ENCODE measurements at places on chromosomes 6 and 20.

GRCh38 chr20:22582386-22582963, 1.9 kb downstream of the FOXA2 start:
- DNase-seq = no peak

- no peak for DNase-seq
Measured at GRCh38 chr6:114376611-114377175, 33.9 kb upstream of the HS3ST5 start.

DNA sequence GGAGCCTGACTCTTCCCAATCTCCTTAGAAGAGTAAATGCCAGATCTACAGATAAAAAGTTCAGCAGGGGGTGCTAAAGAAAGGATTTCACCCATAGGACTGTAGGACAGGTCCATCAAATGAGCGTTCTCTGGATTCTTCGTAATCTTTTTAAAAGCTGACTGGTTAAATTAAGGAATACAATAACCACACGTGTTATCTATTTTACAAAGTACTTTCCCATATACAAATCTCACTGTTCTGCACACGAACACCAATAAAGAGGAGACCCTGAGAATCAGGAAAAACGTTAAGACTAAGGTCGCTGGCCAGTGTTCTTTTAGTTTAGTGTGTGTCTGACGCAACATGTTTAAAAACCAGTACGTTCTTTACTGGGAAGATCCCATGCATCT, 542 bp downstream of the TUBE1 start:
- DNase-seq = no peak

- no peak for DNase-seq
Measured at GRCh38 chr6:126206504-126207246, 133.2 kb upstream of the CENPW start.

DNA sequence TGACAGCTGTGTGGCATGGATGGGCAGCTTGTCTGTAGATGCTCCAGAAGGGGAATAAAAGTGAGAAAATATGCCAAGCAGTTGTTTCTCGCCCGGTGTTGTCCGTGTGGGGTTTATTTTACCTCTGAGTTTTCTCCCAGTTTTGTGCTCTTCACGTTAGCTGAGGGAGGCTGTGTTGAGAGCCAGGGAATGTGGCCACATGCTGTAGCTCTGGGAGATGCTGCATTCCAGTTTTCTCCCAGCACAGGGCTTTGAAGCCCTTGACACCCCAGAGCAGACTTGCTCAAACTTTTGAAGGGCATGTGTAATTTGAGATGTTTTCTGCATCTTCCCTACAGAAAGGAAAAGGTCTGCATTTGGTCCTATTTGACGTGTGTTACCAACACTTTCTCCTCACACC, 67.7 kb downstream of the RREB1 start:
- no peak for DNase-seq

DNA sequence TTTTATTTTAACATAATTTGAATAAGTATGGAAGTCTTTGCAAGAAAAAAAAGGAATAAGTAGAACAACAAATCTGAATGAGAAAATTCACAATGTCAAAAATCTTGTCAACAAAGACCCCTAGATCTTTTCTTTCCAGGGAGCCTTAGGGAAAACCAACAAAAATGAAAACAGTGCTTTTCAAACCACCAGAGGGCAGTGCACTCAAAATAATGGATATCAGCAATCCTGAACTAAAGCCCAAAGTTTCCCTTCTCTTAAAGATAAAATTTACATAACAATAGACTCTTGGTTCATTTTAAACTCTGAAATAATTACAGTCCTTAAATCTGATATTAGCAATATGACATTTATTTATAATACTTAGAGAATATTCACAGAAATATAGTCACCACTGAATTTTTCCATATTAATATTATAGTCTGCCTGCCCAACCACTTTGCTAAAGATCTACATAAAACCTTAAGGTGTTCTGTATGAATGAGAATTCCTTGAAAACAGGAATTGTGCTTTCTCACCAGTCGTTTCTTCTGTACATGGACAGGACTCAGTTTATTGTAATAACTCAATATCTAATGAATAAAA, 105.3 kb upstream of the BMP5 start:
- DNase-seq = no peak

DNA sequence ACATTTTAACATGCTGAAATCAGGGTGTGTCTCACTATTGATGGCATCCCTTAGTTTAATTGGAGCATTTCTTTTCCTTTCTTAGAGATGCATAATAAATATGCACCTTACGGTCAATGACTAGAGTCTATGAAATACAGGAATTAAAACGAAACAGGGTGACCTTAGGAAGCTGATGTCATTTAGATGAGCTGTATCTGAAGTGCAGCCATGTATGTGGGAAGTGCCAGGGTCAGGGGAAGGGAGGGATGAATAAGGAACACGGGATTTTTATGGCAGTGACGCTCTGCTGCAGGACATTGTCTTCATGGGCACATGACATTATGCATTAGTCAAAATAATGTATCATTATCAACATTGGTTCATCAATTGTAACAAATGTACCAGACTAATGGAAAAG, 84.0 kb downstream of the AGPAT4 start:
- DNase-seq = no peak

DNA sequence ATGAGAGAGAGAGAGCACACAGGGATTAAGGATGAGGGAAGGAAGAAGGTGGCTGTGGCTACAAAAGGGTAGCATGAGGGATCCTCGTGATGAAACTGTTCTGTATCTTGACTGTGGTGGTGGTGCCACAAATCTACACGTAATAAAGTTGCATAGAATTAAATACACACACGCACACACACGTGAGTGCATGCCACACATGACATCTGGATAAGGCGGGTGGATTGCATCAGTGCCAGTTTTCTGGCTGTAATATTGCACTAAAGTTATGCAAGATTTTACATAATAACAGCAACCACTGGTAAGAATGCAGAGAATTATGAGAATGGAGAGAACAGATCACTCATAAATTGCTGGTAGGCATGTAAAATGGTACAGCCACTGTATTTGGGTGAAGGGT, 16.9 kb upstream of the STK35 start:
- DNase-seq = no peak

DNA sequence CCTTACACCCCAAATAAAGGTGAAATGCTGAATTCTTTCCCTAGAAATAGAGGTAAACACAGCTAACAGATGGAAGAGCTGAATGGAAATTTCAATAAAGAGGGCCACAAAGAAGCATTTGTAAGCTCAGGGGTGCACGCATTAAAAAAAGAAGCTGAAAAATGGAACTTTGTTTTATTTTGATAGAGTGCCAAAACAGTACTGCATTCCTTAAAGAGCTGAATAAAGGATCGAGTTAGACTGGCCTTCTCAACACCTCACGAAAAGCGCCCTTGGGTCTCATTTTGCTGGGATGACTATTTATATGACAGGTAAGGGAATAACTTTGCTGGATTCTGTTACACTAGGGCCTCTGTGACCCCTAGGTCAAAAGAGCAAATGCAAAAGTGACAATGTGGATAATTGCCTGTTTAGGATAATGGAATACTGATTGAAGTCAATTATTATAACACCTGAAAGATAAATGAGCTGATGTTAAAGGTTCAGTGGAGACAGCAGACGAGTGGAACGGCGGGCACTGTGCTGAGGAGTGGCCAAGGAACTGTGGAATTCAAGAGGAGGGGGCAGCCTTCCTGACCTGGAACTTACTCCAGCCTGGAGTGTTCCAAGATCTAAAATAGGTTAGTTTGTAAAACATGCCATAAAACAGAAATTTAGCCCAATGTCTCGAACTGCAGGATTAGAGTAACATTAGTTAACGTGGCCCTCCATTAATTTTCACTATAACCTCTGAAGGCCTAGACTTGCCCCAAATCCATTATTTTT, 168.4 kb downstream of the FOXC1 start:
- DNase-seq = no peak

- no peak for DNase-seq
Measured at GRCh38 chr20:33696448-33696847, 10.3 kb upstream of the E2F1 start.

DNA sequence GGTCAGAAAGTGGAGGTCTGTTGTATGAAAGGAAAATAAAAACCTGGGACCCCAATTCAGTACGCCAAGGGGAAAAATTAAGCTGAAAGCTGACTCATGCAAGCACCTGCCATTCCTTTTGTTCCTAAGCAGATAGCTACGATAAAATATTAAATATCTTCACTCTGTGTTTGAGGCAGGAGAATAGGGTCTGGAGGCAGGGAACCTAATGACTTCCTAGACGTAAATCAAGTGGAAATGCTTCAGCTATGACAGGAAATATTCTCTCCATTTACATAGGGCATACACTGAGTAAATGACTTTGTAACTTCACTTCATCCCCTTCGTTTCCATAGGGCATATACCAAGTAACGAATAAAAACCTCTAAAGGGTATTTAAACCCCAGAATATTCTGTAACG, 41.0 kb upstream of the IFNGR1 start:
- DNase-seq = no peak

- peak; percentile 23 for DNase-seq
Measured at GRCh38 chr20:57654363-57654997, 34.3 kb upstream of the ZBP1 start.

- DNase-seq = no peak
Measured at GRCh38 chr20:63525971-63526370, 5.4 kb downstream of the PPDPF start.

DNA sequence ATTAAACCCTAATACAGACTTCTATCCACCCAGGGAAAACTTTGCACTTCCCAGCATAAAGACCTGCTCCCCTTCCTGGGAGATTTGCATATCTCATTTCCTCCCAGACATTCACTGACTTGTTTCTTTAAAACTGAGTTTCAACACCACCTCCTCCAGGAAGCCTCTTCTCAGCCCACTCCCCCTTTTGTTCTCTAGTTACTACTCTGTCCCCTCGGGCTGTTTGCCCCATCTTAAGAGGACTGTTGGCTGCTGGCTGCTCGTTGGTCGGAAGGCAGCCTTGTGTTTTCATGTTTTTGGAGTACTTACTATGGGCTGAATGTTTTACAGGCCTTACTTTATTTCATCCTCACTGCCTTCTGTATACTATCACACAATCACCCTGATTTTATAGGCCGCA, 6.6 kb downstream of the ARHGAP40 start:
- DNase-seq = no peak

- DNase-seq = no peak
Measured at GRCh38 chr6:64694356-64694755, 1012.7 kb downstream of the EYS start.

GRCh38 chr6:125919618-125920017, 37.0 kb upstream of the HINT3 start:
- no peak for DNase-seq

DNA sequence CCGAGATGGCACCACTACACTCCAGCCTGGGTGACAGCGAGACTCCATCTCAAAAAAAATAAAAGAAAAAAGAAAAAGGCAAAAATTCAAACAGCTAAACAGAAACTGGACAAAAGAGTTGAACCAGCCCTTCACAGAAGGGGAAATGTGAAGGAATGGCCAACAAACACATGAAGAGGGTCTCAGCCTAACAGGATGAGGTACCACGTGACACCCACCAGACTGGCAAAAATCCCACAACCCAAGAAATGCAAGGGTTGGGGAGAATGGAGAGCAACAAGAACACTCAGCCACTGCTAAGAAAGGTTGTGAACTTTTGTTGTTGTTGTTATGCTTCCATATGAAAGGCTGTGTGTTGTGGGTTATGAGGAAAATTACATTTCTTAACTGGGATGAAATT, 357.7 kb downstream of the PREX1 start:
- no peak for DNase-seq

- no peak for DNase-seq
Measured at GRCh38 chr6:142356201-142356883, 54.5 kb downstream of the ADGRG6 start.

GRCh38 chr6:7451326-7451725, 61.7 kb downstream of the RIOK1 start:
- DNase-seq = no peak

DNA sequence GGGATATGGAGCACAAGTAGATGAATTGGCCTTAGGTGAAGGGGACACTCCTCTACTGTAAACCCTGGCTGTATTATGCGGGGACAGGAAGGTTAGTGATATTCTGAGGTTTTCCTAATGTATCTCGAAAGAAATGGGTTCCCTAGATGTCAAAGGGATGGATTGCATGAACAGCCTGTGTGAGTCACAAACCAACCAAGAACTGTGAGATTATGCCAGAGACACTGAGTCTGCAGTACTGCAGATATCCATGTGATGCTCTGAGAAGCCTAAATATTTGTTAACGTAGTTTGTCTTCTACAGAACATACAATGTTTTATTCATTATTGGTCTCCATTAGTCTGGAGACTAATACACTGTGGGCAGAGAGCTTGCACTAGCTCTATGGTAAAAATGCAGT, 182.2 kb downstream of the AKAP7 start:
- no peak for DNase-seq

- DNase-seq = no peak
Measured at GRCh38 chr6:5617179-5617578, 355.9 kb downstream of the FARS2 start.

- DNase-seq = no peak
Measured at GRCh38 chr6:170289180-170289931, 1.5 kb downstream of the DLL1 start.

DNA sequence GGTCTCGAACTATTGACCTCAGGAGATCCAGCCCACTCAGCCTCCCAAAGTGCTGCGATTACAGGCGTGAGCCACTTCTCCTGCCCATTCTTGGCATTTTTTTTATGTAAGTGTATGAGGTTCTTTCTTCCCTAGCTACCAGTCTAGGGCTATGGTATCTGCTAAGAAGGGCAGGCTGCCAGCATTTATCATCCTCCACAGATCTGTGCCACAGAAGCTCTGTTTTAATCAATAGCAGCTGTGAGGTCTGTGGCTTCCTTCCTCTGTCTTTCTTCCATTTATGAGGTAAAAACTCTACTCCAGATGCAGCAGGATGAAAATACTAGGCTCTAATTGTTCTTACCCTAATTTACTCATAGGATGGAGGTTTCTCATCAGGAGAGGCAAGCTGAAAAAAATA, 1382.4 kb upstream of the ADGRB3 start:
- DNase-seq = no peak

DNA sequence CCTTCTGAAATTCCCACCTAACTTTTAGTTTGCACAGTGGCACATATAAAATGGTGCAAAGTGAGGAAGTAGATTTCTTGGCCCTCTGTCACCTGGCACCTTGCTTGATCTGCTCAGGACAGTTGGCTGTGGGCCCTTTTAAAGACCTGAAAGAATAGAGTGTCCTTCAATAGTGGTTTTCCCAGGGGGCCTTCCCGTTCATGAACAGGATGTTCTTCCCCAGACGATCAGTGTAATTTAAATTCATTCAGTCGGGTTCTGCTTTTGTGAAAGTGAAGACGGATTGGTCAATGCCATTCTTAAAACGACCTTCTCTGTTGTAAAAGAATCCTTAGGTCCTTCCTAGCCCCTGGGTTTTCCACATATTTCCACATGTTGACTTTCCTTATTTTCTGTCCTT, 178.5 kb downstream of the SASH1 start:
- no peak for DNase-seq

DNA sequence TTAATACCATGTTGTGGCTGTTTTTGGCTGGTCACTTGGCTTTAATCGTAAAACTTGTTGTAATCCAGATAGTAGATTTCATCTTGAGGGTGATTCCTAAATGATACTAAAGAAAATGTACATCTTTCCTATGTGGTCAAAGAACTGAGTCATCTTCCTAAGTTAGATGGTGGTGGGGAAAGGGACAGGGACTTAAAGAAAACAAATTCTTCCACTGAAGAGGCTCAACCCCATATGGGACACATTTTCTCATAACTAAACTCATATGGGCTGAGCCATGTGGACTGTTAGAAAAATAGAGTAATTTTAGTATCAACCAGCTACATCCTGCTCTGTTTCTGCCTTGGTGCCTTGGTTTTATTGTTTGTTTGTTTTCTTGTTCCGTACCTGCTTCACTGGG, 155.8 kb downstream of the TSHZ2 start:
- no peak for DNase-seq

GRCh38 chr20:45631184-45631583, at the start of gene WFDC9:
Gene WFDC9, minus strand, starts transcription at chr20:45631284. Its CDS starts 21,103 bp downstream, at chr20:45610181.
- no peak for DNase-seq

- DNase-seq = no peak
Measured at GRCh38 chr6:44739181-44739580, 351.7 kb downstream of the CDC5L start.
